ENCODE measurements at places on chromosomes 3 and 15.

DNA sequence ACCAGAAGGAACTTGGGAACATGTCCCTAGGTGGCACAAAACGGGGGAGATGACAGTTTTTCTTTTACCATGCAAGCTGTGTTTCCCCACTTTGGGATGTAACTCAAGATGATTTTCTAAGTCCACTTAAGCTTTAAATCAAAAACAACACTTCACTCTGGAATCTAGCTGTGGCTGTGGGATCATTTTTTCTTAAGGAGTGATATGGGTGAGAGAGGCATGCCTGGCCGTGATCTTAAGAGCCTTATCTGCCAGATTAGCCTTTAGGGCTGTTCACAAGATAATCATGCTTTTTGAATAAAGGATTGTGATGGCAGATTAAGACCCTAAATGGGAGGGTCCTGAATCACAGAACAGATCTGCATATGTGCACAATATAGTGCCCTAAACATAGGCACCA, 384.8 kb upstream of the SEMA6D start:
- no peak for DNase-seq

DNA sequence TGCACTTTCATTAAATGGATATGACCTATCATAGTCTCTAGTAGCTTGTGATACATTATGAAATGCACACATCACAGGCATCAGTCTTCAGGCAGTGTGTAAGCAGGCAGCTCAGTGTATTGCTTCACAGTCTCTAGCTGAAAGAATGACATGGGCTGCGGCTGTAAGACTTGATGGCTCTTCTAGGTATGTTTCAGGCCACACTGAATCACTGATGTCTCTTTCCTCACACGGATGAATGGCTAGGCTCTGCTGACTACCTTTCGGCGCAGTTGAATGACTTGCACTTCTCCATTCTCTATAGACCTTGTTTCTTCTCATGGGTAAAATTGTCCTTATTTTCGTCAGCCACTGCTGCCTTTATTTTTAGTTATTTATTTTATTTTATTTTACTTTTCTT, 15.4 kb downstream of the APH1B start:
- no peak for DNase-seq

GRCh38 chr3:182519569-182519968, 273.7 kb upstream of the ATP11B start:
- DNase-seq = no peak

DNA sequence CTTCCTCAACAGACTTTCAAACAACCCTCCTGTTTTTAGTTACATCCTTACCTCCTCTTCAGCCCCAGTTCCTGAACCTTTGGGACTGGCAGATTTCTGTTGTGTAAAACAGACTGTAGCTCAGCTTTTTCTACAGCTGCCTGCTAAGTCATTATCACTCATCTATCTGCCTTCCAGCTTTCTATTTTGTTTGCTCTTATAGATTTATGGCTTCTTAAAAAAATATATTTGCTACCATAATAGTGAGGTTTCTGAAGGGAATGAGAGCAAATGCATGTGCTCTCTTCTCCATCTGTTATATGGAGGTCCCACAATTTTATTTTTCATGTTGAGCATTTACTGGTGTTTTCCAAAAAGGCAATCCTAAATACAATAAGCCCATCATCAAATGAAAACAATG, 18.2 kb upstream of the GJD2 start:
- DNase-seq = no peak

DNA sequence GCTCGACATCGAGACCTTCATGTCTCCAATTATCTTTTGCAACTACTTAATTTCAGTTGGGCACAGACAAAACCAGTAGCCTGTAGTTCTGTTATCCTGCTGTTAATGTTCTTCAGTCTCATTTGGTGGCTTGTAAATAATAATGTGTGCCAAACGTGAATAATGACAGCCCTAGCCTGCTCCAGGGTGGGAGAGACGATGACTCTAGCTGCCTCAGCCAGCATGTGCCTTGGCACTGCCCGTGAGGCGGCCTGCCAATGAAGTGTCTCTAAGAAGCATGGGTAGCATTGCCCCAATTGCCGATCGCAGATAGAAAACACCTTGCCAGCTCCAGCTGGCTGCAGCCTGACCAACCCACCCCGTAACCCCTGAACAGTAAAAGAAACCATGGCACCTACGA, 58.8 kb downstream of the ASB7 start:
- no peak for DNase-seq

DNA sequence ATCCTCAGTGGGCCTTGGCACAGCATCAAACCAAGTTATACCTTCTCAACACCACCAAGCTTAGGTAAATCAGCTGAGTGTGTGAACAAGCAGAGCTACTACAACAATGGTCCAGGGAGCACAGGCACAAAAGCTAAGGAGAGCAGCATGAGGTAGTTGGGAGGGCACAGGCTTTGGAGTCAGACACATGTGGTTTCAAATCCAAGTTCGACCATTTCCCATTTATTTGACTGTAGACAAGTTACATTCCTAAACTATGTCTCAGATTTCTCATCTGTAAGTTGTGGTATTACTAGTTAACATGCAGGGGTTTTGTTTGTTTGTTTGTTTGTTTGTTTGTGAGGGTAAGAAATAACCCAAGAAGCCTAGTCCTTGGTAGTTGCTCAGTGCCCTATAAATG, 46.9 kb downstream of the MLH1 start:
- no peak for DNase-seq

DNA sequence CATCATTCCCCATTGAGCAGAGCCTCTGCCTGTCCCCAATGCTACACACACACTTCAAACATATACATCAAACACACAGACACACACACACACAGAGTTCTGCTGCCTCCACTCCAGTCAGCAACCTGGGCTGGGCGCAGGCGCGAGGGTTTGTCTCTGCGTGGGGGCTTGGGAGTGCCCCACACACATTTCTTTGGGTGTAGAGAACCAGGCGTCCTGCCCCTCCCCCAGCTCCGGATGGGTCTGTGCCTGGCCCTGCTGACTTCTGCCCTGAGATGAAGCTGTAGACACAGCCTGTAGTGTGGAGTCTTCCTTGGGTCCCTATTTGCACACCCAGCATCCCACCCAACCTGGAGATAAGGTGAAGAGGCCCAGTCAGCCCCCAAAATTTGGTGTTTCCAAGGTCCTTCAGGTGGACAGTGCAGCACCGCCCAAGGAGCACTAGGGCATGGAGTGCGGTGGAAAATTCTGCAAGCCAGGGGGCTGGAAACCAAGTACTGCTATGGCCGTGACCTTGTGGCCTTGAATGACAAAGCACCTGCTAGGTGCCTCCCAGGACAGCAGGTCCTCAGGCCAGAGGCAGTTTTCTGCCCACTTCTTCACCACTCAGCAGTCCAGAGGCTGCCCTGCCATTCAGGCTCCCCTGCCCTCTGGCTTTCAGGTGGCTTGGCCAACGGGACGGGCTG, 26.8 kb downstream of the FBXW12 start:
- no peak for DNase-seq

GRCh38 chr15:65996901-65997300, 127.6 kb downstream of the RAB11A start:
- DNase-seq = no peak

DNA sequence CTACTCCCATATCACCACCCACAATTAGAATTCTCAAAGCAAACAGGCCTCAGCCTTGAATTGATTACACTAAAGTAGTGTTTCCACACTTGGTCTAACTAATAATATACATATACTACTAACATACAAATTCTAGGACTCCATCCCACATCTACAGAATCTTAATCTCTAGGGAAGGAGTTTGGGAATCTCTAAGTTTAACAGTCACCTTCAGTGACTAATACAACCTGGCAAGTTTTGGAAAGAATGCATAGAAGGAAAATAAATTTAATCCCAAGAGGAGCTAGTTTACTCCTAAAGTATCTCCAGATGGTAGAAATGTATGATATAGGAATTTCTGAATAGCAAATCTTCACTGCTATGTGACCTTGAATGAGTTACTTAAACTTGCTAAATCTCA, 9.1 kb downstream of the CLPX start:
- DNase-seq = no peak

DNA sequence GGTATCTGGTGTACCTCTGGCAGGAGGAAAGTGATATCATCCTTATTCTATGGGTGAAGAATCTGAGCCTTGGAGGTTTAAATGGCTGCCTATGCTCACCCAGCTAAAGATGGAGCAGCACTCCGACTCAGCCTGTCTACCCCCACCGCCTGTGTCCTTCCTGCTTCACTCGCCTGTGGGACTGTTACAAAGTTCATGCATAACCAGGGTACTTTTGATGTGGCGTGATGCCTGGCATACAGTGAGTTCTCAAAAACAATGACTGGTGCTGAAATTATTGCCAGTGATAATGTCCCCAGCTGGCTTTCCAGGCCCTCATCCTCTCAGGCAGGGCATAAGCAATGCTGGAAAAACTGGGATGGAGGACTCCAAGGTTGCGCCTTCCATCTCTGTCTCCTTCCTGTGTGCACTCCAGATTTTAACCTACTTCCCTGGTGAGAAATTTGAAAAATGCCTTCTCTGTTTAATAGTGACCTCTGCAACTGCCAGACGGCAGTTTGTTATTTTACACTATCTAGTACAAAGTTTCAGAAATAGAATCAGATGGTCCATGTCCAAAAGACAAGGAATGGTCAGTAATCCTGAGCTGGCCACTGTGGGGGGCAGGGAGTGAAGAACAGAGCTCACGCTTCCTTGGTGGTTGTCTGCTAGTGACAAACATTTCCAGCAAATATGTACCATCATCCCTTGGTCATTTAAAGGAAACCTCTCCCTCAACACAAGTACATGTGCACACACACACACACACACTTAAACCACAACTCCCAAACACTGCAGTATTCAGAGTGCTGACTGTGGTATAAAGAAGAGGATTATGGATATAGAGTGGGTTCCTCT, 86.5 kb upstream of the NMNAT3 start:
- no peak for DNase-seq

- DNase-seq = no peak
Measured at GRCh38 chr3:10556312-10556711, 50.9 kb upstream of the ATP2B2 start.

DNA sequence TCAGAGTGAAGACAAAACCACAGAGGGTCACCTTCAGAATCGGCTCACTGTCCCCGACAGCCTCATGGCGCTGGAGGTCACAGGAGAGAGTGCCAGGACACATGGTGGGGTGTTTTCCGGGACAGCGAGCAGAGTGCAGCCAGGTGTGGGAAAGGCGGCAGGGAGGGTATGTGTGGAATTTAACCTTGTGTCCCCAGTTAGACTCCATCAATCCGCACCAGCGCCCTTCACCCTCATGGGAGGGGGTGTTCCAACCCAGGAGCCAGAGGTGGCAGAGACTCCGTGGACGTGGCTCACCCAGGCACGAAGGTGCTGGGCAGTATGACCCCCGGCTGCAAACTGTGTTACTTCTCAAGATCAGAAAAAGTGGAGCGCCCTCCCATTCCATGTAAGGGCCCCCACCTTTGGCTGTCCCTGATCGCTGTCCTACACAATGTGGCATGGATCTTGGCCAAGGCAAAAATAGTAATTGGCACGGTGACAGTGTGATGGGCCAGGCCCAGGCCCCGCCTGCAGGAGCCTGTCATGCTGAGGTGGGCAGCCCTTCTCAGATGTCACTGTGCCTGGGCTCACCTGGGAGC, 190.3 kb downstream of the XXYLT1 start:
- DNase-seq = no peak

- DNase-seq = no peak
Measured at GRCh38 chr3:25679642-25680302, 15.1 kb upstream of the TOP2B start.

DNA sequence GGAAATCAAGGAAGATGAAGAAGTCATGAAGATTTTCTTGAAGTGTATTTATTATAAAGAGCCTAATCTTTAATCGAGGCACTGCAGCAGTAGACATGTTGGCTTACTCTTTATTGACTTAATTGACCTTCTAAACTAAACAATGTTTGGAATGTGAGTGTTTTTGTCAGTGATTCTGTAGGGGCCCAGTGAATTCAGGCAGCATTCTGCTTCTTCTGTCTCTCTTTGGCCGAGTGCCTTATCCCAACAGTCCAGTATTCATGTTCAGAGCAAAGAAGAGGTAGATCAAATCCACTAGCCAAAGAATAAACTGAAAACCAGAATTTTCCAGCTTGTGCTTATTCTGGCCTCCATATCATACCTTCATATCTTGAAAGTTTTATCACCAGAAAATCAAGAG, 55.7 kb downstream of the RLBP1 start:
- no peak for DNase-seq

DNA sequence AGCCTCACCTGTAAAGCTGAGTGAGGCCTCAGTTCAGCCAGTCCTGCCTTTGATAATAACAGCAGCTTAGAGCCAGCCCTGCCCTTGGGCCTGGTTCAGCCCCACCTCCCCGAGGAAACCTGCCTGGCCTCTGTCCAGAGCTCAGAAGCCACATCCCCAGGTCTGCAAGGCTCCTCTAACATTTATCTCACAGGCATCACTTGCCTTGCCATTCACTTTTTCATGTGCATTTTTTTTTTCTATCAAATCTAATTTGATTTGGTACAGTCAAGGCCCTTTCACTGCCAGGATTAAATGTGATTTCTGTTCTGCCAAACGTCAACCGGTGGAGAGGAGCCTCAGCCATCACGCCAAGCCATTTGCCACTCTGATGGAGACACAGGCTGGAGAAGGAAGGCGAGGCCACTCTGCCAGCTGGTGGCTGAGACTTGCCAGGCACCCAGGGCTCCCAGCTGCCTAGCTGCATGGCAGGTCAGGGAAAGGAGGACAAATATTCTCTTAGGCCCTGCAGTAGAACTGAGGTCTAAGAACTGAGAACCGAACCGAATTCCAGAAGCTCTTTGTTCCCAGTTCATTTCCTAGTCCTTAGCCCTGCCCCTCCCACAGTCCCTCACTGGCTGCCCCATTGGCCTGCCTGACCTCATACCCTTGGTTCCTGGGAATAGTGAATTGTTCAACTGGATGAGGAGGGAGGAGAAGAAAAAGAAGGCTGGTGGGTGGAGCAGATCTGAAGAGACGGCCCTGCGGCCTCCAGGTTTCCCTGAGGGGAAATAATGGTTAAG, 76.4 kb downstream of the SPSB4 start:
- no peak for DNase-seq

GRCh38 chr3:171782617-171783016, 27.7 kb downstream of the PLD1 start:
- DNase-seq = no peak

DNA sequence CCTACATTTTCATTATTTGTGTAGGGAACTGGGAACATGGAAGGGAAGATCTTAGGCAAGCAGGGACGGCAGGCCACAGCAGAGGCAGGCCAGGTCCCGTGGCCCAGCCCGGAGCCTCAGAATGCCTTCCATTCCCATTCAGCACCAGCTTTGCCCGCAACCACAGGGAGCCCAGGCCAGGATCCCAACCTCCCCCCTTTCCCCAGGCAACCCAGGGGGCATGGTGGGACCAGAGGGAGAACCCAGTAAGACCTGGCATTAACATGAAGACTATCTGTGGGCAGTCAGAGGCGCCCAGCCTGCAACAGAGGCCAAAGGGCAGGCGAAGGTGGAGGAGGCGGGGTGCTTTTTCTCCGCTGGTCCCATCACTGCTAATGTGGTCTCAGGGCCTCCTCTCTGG, 135.6 kb downstream of the TPRA1 start:
- no peak for DNase-seq

Measured in CD4-positive, alpha-beta memory T cell (primary cell).